HT1080 (cell line): ENCODE measurements at places on chromosomes 6 and 20.

DNA sequence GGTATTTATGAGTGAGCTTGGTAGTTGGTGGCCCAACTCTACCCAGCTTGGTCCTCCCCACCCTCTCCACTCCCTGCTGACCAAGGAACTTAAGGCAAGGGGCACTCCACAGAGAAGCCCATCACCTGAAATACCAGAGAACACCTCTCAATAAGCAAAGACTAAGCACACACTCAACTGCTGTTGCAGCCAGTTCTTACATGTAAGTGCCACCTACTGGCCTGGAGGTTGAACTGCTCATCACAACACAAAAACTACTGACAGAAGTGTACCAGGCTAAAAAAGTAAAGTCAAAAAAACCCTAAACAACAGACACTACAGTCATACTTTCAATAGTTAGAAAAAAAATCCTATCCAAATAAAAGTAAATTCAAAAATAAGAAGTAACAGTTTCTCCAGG, 146.2 kb downstream of the FAM83B start:
- peak; percentile 30 for DNase-seq

DNA sequence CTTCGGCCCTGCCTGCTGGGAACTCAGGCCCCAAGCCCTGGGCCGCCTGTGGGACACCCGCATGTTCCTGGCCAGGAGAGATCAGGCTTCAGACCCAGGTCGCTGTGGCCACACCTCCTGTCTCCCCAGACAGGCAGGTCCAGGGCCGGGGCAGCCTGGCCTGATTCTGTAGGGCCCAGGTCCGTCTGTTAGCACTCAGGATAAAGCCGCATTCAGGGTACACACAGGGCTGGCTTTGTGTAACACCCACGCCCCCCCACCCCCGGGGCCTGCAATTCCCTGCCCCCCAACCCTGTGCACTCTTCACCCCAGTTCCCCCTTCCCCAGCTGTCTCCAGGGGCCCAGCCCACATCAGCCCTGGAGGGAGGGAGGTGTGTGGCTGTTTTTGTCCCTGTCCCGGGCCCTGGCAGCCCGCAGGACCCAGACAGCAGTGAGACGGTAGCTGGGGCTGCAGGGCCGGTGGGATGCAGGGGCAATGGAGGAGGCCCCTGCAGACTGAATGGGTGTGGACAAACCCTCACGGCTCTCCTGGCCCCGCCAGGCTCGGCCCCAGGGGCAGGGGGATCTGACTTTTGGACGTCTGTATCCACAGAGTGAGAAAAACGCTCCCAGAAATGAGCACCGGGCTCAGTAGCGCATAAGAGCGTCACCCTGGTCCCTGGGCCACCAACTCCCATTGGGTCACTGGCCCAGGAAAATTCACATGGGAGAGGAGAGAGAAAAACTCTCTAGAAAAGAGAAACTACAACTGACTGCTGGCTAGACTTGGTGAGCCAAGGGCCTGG, 42.4 kb upstream of the ZBP1 start:
- no peak for DNase-seq

- no peak for DNase-seq
Measured at GRCh38 chr20:41218466-41218865, 81.1 kb downstream of the PLCG1 start.

DNA sequence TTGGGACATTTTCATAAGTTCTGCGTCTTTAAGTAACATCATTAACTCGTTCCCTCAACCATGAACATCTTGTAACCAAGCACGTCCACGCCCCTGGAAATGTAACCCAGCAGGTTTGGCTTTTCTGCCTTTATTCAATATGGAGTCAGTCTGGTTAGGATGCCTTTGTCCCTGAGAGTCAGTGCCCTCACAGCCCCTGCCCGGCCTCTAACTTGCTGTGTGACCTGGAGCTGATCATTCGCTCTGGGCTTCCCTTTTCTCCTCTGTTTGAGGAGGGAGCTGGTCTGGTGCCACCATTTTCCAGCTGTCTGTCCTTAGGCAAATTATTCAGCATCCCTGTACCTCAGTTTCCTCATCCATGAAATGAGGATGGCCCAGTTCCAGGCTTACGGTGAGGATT, 26.5 kb upstream of the ANGPT4 start:
- no peak for DNase-seq

DNA sequence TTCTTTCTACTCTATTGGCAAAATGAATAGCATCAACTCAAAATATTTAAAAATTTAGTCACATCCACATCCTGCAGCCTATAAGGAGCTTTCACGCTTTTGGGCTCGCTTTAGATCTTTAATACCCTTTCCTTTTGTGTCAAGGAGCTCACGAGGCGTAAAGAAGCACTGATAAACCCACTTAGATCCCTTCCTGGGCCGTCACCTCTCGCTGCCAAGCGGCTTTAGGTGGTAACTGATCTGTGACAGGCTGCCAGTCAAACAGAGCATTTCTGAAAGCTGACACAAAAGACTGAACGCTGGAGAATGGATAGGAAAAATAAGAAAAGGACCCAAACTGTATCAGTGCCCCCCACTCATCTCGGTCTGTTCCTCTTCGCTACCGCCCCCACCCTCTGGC, 385.7 kb upstream of the MMS22L start:
- DNase-seq, result no peak

- DNase-seq, result peak; percentile 55
Measured at GRCh38 chr6:30219244-30219643, 6.0 kb upstream of the TRIM26 start.

DNA sequence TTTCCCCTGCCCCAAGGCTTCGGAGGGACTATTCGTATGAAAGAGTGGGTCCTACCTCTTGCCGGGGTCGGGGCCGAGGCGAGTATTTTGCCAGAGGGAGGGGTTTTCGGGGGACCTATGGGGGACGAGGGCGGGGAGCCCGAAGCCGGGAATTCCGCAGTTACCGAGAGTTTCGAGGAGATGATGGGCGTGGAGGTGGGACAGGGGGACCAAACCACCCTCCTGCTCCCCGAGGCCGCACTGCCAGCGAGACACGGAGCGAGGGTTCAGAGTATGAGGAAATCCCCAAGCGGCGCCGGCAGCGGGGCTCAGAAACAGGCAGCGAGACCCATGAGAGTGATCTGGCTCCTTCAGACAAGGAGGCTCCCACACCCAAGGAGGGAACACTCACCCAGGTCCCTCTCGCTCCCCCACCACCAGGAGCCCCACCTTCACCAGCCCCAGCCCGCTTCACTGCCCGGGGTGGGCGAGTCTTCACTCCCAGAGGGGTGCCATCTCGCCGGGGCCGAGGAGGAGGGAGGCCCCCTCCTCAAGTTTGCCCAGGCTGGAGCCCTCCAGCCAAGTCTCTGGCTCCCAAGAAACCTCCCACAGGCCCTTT, 11.3 kb downstream of the PRRC2A start:
- DNase-seq, result no peak

DNA sequence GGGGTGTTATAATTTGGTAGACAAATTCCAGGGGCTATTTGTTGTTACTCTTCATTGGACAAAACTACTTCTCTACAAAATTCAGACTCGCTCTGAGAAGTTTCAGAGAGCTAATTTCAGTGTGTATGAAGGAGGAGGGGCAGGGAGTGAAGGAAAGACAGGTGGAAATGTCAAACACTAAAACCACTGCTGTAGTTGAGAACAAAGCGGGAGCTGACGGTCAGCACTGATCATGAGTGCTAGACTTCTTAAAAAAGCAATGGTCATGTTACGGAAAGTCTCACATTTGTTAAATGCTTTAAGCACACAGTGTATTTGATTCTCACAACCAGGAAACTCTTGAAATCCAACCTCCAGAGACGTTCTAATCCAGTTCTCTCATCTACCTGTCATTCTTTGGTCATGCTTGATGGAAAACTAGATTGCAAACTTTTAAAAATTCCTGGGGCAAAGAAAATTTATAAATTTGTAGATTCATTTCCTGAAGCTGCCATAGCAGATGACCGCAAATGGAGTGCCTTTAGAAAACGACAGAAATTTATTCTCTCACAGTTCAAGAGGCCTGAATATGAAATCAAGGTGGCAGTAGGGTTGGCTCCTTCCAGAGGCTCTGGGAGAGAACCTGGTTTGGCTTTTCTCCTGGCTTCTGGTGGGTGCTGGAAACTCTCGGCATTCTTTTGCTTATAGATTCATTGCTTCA, 100.7 kb upstream of the CARMIL1 start:
- no peak for DNase-seq

GRCh38 chr20:48339190-48339985, 488.4 kb downstream of the PREX1 start:
- peak; percentile 50 for DNase-seq

- DNase-seq, result no peak
Measured at GRCh38 chr20:5621305-5621704, 128.9 kb upstream of the SHLD1 start.

- no peak for DNase-seq
Measured at GRCh38 chr6:5967594-5967993, 39.1 kb downstream of the NRN1 start.

- peak; percentile 95 for DNase-seq
Measured at GRCh38 chr6:4732691-4733315, 43.4 kb upstream of the CDYL start.

GRCh38 chr6:7587631-7588100, 2.3 kb upstream of the SNRNP48 start:
- DNase-seq, result peak; percentile 64

DNA sequence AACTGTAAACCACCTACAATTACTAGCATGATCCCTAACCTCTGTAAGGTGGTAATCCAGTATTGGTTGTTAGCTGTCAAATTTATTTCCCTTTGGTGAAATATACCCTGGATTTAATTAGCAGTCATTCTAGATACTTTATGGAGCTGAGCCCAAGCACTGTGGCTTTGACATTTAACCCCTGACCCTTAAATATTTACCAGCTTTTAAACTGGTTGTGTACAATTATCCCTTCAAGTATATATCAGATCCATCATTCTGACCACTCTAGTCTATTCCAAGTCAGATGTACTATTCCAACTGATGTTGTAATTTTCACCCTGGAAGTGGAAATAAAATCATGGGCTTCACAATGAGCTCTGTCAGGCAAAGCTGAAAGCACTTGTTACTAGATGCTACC, 229.6 kb downstream of the FOXC1 start:
- no peak for DNase-seq

DNA sequence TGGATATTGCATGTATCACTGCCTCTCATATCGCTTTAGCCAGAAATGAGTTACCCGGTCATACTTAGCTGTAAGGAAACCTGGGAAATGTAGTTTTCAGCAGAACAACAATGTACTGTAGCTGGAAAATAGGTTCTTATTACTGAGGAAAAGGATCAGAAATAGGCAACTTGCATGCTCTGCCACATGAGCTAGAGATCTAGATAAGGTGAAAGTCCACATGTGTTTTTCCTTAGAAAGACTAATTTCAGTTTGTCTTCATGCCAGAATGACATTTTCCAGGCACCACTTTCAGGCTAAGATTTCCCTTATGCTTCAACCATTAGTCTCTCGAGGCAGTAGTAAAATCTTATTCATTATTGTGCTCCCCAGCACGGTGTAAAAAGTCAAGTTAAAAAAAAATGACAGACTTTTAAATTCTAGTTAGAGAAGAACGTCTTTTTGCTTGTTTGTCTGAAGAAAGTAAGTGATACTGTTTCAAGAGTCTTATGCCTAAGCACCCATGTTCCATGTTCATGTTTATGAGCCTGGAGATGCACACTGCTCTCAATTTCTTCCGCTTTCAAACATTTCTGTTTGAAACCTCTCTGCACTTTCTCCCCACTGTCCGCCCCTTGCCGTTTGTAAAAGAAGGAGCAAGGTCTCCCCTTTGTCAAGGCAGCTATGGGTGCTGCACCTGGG, 67.6 kb downstream of the ZNF831 start:
- no peak for DNase-seq

DNA sequence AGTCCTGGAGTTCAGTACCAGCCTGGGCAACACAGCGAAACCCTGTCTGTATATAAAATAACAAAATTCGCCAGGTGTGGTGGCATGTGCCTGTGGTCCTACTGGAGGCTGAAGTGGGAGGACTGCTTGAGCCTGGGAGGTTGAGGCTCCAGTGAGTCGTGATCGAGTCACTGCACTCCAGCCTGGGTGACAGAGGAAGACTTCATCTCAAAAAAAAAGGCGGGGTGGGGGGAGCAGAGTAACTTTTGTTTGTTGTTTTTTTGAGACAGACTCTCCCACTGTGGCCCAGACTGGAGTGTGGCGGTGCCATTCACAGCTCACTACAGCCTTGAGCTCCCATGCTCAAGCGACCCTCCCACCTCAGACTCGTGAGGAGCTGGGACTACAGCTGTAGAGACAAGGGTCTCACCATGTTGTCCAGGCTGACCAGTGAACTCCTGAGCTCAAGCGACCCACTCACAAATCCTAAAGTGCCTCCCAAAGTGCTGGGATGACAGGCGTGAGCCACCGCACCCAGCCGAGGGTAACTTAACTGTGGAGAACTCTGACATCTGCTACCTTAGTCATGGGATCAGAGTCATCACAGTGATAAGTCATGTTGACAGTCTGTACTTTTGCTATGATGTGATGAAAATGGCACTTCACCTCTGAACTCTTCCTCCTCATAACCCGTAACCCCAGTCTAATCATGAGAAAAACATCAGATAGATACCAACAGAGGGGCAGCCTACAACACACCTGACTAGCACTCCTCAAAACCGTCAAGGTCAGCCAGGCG, 16.5 kb downstream of the PEDS1 start:
- peak; percentile 72 for DNase-seq

- no peak for DNase-seq
Measured at GRCh38 chr6:139640921-139641320, 266.5 kb upstream of the CITED2 start.

GRCh38 chr6:37100745-37101144, 69.2 kb upstream of the PIM1 start:
- DNase-seq, result no peak

GRCh38 chr6:44804546-44805159, 417.1 kb downstream of the CDC5L start:
- DNase-seq, result no peak
